ENCODE measurements at places on chromosomes 1 and 21.

DNA sequence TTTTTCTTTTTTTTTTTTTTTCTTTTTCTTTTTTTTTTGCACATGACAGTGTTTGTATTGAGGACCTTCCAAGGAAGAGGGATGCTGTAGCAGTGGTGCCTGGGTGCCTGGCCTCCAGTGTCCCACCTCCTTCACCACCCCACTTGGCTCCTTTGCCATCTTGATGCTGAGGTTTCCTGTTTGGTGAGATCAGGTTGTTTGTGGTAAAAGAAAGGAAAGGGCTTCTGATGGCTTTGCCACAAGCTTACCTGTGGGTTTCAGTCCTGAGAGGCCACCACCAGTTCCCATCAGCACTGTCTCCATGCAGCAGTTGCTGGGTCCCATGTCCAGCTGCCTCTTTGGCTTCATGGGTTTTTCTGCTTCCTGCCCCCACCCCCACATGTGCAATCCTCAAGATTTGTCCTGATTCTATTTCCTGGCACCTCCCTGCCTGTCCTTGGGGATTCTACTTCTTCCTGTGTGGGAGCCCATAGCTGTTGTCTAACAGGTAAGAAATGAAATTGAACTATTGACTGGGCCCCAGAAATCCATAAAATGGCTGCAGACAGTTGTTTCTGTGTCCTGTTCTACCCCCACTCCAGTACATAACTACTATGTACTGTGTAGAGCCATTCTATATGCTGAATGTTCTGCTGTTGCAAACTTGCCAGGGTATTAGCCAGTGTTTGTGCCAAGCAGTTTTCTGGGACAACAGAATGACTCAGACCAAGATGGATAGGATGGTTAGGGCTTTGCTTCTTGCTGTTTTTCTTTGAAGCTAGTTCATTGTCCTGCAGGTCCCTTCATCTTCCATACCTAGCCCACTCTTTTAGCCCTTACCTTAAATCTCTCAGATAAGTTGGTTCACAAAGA is 4.2 kb upstream of the CCDC28B start:
- DNase-seq, result no peak

GRCh38 chr1:36602184-36602583 is 119.5 kb upstream of the CSF3R start:
- DNase-seq, result no peak

- no peak for DNase-seq
These were observed 150.1 kb downstream of the CDC7 start for GRCh38 chr1:91650764-91651163.

DNA sequence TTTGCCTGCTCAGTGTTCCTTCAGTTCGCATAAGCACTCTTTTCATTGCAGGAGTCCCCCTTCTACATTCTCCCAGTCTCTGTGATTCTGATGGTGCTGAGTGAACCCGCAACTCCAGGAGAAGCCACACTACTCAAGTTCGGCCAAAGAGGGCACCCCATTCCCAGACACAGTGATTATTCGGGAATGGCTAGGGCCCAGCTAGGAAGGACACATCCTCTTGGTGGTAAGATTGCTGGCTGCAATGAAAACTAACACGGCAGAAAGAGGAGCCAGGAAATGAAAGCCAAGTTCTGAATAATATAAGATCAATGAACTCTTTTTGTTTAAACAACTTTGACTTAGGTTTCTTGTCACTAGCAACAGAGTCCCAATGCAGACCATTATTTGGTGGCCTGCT is 14.9 kb downstream of the CREG1 start:
- DNase-seq, result no peak

DNA sequence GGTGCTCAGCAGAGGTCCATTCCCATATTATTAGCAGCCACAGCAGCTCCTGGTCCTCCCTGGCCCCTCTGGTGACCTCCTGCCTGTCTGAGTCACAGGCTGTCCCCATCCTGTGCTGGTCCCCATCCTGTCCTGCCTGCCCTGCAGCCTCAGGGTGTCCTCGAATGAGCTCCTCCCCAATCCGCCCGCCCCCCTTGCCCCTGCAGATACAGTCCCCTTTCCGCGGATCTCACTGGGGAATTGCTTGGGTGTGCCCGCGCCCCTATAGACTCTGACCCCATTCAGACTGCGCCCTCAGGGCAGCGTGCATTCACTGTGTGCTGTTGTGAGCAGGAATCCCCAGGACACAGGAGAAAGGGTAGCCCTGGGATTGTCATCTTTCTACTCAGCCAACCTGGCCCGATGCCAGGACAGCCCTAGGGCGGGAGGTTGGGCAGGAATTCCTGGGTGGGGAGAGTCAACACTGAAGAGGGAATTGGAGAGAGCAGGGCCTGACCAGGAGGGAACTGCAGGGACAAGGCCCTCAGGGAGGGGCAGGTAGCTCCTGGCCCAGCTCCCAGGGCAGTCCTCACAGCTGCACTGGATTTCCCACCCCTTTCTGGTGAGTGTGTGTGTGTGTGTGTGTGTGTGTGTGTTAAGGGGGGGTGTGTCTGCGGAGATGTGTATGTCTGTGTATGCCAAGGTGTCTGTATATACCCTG is 1.1 kb upstream of the GUCA2A start:
- no peak for DNase-seq

- no peak for DNase-seq
These were observed 3.4 kb upstream of the POFUT2 start for GRCh38 chr21:45290948-45291612.

- DNase-seq, result no peak
These were observed 81.7 kb downstream of the PCBP3 start for GRCh38 chr21:45724994-45725843.

- no peak for DNase-seq
These were observed 99.0 kb upstream of the RAB4A start for GRCh38 chr1:229171934-229172333.

- DNase-seq, result no peak
These were observed 64.3 kb downstream of the RGL1 start for GRCh38 chr1:183869230-183869629.

DNA sequence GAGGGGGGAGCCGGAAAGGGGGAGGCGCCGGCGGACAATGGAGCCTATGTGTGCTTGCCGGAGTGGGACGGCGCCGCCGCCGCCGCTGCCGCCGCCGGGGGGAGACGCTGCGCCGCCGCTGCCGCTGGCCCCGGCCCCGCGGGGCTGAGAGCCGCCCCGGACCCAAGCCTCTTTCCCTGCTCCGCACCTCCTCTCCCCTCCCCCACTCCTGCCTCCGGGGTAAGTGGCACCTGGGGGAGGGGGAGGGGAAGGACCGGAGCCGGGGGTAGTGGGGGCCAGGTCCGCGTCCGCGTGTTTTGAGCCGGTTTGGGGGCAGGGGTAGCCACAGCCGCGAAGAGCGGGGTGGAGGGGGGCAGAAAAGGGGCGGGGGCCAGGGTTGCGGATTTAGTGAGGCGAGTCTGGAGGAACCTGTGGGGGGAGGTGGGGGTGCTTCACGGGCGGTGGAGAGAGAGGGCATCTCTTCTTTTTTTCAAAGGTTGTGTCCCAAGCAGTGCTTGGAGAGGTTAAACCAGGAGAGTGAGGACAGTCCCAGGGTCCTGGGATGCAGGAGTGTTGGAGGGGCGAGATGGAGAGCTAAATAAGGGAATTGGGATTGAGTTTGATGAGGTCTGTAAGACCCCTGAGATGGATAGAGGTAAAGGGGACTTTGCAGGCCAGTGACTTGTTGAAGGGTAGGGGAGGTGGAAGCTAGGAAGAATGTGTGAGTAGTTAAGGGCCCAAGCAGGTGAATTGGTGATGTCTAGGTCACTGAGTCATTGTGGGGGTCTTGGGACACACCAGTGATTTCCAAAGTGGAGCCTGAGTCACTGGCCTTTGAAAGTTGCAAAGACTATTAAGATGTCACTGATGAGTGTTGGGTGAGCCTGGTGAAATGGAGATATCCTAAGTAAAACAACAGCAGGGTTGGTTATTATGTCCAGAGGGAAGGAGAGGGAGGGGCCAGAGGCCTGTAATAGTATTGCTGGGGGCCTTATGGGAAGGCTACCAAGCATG is 59.1 kb downstream of the BCL9 start:
- DNase-seq, result no peak

- DNase-seq, result no peak
These were observed 257.4 kb upstream of the CAMK1G start for GRCh38 chr1:209326076-209326475.

GRCh38 chr1:208921259-208921658 is 662.3 kb upstream of the CAMK1G start:
- no peak for DNase-seq

DNA sequence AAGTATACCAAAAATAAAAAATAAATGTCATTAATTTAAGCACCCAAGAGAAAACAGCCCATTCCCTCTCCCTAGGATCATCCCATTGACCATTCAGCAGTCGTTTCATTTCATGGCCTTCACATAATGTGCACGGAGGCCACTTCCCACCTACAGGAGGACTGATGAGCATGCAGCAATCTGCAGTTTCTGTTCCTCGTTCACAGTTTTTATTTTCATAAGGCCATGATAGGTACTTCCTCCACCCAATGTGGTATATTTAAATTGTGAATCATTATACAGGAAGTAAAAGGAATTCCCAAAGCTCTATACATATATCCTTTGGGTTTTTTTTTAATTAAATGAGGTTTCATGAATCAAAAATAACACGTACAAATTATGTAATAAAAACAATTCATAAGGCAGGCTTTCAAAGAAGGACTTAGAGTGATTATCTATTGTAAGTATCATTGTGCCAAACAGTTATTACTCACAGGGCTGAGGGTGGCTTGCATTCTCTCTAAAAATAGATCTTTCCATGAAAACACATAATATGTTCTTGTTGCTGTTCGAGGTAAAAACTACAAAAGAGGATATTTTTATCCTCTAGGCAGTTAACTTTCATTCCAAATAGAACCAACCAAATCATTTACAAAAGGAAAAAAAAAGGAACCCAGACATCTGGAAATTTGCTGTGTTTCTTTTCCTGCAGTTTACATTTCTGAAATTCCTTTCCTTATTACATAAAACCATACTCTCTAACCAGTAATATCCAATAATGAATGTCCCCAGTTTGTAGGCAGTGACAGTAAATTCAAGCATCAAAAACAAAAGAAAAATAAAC is 27.5 kb upstream of the SLC44A3 start:
- no peak for DNase-seq

- DNase-seq, result no peak
These were observed 19.0 kb upstream of the SSBP3 start for GRCh38 chr1:54425152-54425584.

- no peak for DNase-seq
These were observed 41.2 kb downstream of the LPAR3 start for GRCh38 chr1:84851839-84852238.

GRCh38 chr1:1626207-1627141 is 5.5 kb upstream of the MMP23B start:
- no peak for DNase-seq

- DNase-seq, result no peak
These were observed 13.6 kb downstream of the INSRR start for GRCh38 chr1:156845055-156845952.

DNA sequence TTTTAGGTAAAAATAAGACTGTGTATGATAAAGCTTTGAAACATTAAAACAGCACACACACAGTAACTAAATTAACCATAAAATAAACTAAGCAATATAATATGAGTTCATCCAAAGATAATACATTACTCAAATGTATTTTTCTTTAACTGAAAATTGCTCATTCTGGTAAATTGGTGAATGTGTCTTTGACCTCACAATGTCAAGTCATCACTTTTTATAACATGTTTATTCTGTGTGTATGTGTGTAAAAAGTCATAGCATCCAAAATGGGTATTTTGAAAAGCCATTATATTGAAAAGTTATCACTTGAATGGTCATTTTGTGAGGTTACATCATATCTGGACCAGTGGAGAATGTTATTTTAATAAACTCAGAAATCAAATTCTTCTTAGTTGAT is 724.6 kb downstream of the ADGRL2 start:
- DNase-seq, result no peak

- no peak for DNase-seq
These were observed 231.3 kb downstream of the SETD4 start for GRCh38 chr21:35829067-35829466.

- no peak for DNase-seq
These were observed 77.0 kb upstream of the C1orf105 start for GRCh38 chr1:172343240-172344160.

DNA sequence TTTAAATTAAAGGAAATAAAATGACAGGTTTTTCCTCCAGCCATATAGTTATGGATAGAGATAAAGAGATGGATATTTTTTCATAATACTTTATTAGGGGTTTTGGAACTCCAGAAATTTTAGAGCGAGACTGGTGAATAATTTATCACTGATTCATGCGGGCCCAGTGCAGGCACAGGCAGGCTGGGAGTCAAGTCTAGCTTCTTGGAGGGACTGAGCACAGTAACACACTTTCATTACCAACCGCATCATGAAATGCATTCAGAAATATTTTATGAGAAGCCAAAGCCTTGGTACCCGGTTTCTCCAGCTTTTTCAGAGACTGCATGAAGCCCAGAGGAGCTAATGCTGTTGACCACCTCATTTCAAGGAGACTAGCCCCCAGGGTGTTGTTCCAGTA is 215.6 kb downstream of the TNR start:
- DNase-seq, result no peak

- DNase-seq, result no peak
These were observed 886.2 kb downstream of the LTN1 start for GRCh38 chr21:28106370-28106890.

GRCh38 chr1:40739455-40740008 is 44.1 kb upstream of the KCNQ4 start:
- DNase-seq, result no peak

DNA sequence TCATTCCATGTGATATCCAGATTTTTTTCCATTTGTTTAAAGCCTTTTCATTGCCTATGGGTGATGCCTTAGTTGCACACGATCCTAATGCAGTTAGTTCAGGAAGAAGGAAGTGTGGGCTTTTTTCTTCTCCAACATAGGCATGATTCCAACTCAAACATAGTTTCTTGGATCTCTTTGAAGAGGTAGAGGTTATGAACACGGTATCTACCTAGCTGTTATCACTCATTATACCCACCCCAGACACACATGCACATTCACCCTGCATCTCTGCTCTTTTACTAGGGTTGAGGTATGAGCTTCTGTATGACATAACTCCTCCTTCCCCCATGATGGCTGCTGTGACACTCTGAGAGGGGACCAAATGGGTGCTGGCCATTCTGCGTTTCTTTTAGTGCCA is 122.1 kb upstream of the ZNF648 start:
- DNase-seq, result no peak

- no peak for DNase-seq
These were observed 216.8 kb upstream of the C1orf87 start for GRCh38 chr1:60290393-60290792.

DNA sequence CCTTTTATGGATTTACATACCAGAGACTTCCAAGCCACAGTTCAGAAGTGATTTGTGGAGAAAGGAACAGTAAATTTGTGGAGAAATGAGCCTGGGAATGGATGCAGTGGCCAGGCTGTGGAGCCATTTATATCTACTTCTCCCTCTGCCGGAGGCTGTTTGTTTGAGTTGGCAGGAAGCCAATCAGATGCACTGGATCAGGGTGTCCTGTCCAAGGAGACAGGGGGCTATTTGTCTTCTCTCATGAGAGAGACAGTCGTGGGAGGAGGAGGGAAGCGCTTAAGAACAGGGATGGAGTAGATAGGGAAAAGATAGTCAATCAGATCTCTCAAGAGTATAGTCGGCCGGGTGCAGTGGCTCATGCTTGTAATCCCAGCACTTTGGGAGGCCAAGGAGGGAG is 2.8 kb upstream of the HAPLN2 start:
- no peak for DNase-seq

GRCh38 chr21:33490991-33491372 is 534 bp downstream of the DNAJC28 start:
- DNase-seq, result no peak
